ENCODE measurements at places on chromosomes 2 and 18.
A peak's percentile ranks its signal among the peaks of the same experiment; 100 is the strongest.

GRCh38 chr2:218877331-218877730 is 3.3 kb upstream of the WNT10A start:
- DNase-seq, result no peak

- no peak for DNase-seq
These were observed 10.7 kb upstream of the FAHD2A start for GRCh38 chr2:95391641-95392310.

DNA sequence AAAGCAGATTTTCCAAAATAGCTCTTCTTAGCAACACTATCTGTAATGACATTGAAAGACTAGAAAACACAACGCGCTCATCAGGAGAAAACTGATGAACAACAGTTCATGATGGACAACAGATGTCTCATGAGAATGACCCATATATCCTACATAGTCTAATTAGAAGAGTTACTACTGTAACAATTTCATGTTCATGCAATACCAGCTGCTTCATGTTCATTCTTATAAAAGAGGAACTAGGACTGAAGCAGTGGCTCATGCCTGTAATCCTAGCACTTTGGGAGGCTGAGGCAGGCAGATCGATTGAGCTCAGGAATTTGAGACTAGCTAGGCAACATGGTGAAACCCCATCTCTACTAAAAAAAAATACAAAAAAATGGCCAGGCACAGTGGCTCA is 22.7 kb downstream of the TRAPPC8 start:
- DNase-seq, result no peak

DNA sequence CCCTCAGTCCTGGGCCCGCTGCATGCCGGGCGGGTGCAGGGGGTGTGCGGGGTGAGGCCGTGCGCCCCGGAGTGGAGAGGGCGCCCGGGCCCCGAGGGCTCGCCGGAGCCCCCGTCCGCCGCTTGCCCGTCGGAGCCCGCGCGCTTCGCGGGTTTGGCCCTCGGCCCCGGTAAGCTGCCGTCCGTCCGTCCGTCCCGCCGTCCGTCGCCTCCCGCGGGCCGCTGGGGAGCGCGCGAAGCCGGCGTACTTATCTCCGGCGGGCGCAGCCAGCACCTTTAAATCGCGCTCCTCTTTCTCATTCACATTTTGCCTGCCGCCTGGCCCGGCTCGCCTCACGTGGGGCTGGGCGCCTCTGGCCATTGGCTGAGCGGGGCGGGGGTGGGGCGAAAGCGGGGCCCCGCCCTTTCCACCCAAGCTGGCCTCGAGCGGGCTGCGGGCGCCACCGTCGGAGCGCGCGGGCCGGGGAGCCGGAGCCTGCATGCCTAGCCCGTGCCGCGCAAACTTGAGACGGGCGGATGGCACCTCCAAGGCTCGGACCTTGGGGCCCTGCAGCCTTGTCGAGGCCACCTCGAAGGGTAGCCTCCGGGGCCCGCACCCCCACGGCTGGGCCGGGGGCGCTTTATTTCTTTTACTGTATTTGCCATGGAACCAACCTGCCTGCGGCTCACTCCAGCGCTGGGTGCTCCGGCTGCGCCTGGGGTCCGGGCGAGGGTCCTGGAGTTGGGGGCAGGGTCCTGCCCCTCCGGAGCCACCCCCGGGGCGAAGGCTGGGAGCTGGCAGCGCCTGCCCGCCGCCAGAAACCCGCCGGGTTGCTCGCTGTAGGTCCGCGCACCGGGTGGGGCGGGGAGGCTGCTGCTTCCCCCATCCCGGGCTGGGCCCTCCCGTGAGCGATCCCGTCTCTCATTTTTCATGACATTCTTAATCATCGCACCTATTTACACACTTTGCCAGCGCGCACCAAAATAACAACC is at the start of gene GBX2:
Gene GBX2 (minus strand): TSS at position 277 of the 971 bp plus-strand sequence. CDS start 415 bp downstream, outside the sequence.
- no peak for DNase-seq

DNA sequence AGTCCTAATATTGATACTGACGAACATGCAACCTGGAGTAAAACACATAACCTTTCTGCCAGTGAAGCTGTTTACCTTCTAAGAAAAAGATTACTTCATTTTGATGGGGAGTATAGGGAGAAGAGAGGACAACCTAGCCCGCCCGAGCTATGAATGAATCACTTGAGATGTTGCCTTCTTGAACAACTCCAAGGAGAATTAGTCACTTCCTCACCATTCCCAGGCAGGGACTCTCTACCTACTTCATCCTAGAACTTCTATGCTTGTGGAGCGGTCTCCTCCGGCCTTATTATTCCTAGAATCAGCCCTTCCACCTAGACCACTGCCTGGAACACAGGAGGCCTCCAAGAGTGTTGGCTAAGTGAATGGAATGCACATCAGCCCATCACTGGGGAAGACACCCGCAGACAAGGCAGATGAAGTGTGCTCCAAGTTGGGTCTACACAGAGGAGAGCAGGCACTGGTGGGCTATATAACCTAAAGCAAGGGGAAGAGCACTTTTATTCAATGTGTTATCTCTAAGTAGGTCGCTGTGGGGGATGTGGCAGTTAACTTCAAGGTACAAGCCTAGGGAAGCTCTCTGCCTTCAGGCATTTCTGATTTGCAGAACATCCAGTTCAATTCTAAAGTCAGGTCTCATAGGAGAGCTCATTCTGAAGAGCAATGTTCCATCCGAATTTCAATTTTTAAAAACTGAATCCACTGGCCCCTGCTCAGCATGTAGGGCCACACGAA is 57.4 kb downstream of the STK39 start:
- no peak for DNase-seq

DNA sequence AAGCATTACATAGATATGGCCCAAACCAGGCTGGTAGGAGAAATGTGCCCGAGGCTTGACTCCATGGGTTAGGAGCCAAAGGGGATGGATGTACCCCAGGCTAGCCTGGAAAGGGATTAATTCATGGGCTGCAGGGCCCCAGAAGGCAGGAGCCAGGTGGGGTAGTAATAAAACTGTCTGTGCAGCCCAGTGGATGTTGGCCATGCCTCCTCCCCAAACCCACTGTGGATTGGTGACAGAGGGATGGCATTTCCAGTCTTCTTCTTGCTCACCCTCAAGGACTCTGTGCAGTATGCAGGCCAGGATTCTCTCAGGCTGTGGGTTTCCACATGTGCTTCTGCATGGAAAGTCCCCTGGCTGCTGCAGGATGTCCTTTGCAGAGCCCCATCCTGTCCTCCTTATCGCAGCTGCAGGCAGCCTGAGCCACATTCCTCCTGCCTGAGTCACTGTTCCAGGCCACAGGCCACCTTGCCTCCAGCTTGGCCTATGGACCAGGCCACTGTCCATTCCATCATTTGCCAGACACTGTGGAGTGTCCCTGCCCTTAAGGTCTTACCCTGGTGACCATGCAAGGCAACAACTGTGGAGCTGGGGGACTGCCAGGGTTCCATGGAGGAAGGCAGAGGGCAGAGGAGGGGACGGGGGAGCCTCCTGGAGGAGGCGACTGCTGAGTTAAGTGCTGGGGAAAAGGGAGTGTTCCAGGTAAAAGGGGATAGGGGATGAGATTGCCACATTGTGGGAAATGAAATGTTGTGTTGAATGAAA is 38.9 kb downstream of the INO80C start:
- peak; percentile 35 for DNase-seq

DNA sequence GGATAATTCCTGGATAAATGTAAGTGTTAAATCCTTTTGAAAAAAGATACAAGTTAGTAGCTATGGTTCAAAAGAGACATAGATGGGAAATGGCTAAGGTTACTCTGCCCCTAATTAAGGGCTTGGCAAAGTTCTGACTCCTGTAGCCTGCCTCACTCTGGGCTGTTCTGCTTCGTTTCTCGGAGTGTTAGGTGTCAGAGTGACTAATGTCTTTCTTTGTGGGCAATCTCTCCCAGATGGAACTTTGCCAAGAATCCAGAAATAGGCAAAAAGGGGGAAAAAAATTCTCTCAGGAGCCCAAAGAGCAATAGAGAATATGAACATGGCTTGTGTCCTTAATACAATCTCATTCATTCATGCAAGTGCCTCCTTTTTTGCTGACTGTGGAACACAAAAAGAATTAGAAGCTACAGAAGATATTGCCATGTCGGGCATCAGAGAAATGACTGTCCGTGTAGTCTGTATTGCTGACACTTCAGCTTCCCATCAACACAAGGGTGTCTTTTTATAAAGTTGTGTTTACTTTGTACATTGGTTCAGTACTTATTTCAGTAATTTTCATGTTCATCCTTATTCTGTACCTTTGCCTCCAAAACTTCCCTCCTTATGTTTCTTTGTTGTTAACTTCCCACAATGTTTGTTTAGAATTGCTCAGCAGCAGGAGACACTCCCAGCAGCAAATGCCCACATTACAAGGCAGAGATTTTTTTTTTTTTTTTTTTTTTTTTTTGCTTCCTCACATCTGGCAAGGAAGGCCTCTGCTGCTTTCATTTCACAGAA is 134.0 kb downstream of the FTCDNL1 start:
- no peak for DNase-seq

GRCh38 chr2:55500025-55500424 is 19.5 kb upstream of the CFAP36 start:
- DNase-seq, result no peak

DNA sequence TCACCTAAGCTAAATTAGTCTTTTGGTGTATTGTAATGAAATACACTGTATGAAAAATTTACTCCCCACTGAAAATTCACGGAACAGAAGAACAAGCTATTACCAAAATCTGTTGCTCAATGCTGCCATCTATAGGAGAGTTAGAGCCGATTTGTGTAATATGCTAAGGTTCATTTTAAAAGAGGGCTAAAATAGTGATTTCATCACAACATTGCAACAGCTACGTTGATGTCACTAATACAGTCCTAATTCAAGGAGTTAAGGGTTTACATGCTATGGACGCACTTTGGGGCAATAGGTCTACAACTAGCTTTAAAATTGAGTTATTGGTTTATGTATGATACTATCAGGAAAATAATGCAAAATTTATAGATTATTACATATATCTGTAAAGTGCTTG is 3.0 kb upstream of the IRS1 start:
- DNase-seq, result no peak

DNA sequence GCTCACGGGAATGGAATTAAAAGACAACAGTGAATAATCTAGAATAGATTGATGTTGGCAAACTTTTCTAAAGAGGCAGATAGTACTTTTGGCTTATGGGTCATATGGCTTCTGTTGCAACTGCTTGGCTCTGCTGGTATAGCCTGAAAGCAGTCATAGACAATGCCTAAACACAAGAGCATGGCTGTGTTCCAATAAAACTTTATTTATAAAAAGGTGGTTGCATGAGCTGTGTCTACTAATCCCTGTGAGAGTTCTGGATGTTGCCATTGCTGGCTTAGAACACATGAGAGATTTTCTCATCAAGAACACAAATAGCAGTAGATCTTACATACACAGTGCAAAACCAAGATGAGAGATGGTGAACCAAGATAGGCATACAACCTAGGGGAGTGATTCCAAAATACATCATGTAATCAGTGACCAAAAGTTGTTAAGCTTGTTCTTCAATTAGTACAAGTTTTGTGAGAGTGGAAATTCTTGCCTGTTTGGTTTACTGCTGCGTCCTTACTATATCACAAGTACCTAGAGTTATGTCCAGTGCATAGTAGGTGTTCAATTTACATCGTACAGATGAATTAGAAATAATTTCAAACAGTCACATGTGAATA is 380.0 kb downstream of the METTL4 start:
- no peak for DNase-seq

DNA sequence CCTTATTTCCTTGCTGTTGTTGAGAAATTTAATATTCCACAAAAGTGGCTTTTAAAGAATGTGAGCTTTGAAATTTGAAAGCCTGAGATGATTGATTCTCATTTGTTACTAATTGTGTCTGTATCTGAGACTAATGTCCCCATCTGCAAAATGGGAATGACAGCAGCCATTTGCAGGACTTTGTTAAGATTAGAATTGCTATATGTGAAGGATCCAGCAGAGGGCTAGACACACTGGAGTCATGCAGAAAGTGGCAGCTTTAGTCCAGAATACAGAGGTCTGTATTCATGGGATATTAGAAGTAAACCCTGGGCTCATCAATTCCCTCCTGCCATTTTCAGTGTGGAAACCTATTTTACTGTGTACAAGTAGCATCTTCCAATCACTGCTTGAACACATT is 296.5 kb upstream of the GYPC start:
- DNase-seq, result no peak
